ENCODE measurements at places on chromosomes 4 and X. TPM values are rescaled to one million over a fixed set of nuclear protein-coding genes. Genes with fewer than 3 reads are reported as not detected.

The MAP7D2 gene
- total RNA-seq: 0.19 TPM

GRCh38 chrX:145727476-145727875 lies 90.2 kb upstream of the SLITRK2 start:
- H3K4me3 ChIP-seq: no peak overlapping the region
- no peak overlapping the region for H3K27ac ChIP-seq
- H3K36me3 ChIP-seq: no peaks in the 10 kb centered on the region

The BST1 gene
- 4.0 TPM for total RNA-seq

The ETFDH gene
- total RNA-seq: 33.4 TPM
